Stromal cell of bone marrow (primary cell): ENCODE measurements at places on chromosomes 6 and 20.

GRCh38 chr6:128807577-128807976 lies 75.4 kb upstream of the LAMA2 start:
- DNase-seq, result peak; percentile 23

GRCh38 chr20:62186887-62187866 lies 4.3 kb downstream of the MTG2 start:
- no peak for DNase-seq

- no peak for DNase-seq
These were observed 9.4 kb upstream of the HLA-DQA1 start for GRCh38 chr6:32627831-32628230.

DNA sequence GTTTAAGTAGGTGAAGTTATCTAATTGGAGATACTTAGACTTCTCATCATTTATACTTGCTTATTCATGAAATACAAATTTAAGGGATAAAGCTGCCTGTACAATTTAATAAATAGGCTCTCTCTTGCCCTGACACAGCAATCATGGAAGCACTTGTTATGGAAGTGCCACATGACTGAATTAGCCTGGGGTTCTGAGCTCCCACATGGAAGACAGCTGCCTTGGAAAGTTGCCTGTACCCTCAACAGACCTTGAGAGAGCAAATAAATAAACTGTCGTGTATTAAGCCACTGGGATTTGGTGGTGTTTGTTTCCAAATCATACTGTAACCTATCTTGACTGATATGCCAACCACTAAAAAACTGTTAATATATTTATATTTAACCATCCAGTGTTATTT lies 87.0 kb upstream of the RSPO3 start:
- no peak for DNase-seq

GRCh38 chr6:127148511-127148910 lies 30.0 kb downstream of the RSPO3 start:
- no peak for DNase-seq

- DNase-seq, result no peak
These were observed 1.2 kb upstream of the PHACTR3 start for GRCh38 chr20:59603176-59603575.

- no peak for DNase-seq
These were observed 1.6 kb downstream of the HCK start for GRCh38 chr20:32053648-32054047.

- no peak for DNase-seq
These were observed 2.5 kb downstream of the TRIM10 start for GRCh38 chr6:30158475-30159040.

DNA sequence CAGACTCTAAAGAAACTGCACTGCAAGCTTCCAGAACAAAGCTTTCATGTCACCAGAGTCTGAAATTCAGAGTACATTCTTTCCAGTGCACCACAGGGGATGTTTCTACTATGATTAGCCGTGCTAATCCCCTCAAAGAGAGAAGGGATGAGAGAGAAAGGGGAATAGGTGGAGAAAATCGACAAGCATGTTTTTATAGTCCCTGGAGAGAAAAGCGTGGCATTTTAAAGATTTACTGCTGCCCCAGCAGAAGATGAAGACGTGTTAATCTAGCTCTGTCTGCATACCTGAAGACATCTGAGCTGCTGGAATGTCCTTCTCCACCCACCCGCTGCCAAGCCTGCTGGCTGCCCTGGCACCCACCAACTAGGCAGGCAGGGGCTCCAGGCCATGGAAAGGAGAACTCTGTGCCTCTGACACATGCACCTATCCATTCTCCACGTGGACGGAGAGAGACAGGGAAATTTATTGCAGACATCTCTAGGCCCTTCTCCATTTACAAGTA lies 4.1 kb downstream of the MYLK4 start:
- no peak for DNase-seq

DNA sequence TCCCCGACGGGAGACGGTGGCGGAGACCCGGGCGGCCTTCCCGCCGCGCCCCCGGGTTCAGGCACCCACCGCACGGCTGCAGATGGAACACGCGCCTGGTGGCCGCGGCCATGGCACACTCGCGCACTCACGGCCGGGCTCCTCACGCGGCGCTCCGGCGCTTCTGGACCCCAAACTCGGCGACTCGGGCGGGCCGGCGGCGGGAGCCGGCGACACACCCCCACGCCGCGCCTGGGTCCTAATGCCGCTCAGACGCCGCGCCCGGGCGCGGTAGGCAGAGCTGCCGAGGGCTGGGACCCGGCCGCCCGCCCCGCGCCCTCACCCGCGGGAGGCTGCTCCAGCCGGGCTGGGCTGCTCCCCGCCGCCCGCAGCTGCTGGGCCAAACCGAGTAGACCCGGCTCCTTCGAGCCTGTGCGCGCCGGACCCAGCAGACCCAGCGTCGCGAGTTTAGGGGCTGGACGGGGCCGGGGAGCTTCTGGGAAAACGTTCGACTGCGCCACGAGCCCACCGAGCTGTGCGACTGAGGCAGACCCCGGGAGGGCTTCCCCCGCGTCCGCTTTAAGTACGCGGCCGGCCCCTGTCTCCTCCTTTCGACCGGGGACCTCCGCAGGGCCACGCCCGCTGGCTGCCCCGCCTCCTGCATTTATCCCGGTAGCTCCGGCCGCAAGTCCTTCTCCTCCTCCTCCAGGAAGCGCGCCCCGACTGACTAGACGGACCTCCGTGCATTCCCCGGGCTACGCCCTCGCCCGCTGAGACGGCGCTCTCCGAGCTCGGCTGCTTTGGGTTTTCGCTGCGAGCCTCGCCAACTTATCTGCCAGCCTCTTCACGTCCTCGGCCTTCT lies at the start of gene SLC4A11:
Gene SLC4A11, minus strand, starts transcription at position 165 of the 841 bp plus-strand sequence. Its CDS starts 53 bp downstream, at position 112.
- DNase-seq, result no peak
